Hypothalamus (tissue), 51 donors: ENCODE measurements at places on chromosomes 5 and 9.

GRCh38 chr9:16954040-16954439, 83.6 kb upstream of the BNC2 start:
- DNase-seq = no peak

DNA sequence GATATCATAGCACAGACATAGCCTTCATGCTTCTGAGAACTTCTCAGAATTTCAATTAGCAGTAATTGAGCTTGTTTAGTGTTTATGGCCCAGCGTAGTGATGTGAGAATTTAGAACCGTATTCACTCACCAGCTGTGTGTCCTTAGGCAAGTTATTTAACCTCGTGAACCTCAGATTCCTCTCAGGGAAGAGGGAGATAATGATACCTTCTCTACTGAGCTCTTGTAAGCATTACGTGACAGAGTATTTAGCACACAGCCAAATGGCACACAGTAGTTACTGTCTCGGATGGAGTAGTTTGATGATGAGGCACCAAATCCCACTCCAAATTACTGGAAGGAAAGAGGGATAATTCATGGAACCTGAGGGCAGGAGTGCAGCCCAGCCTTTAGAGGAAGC, 429.3 kb downstream of the CCDC171 start:
- no peak for DNase-seq

GRCh38 chr5:96758621-96759020, 49.1 kb downstream of the ERAP1 start:
- DNase-seq = no peak

GRCh38 chr5:149795360-149795759, 65.2 kb downstream of the PPARGC1B start:
- DNase-seq = no peak

GRCh38 chr5:78546276-78546996, 102.1 kb downstream of the LHFPL2 start:
- DNase-seq = no peak
